ENCODE measurements at places on chromosomes 3 and 15.

- DNase-seq = no peak
These were observed 101.8 kb downstream of the NFKBIZ start for GRCh38 chr3:101950985-101951733.

DNA sequence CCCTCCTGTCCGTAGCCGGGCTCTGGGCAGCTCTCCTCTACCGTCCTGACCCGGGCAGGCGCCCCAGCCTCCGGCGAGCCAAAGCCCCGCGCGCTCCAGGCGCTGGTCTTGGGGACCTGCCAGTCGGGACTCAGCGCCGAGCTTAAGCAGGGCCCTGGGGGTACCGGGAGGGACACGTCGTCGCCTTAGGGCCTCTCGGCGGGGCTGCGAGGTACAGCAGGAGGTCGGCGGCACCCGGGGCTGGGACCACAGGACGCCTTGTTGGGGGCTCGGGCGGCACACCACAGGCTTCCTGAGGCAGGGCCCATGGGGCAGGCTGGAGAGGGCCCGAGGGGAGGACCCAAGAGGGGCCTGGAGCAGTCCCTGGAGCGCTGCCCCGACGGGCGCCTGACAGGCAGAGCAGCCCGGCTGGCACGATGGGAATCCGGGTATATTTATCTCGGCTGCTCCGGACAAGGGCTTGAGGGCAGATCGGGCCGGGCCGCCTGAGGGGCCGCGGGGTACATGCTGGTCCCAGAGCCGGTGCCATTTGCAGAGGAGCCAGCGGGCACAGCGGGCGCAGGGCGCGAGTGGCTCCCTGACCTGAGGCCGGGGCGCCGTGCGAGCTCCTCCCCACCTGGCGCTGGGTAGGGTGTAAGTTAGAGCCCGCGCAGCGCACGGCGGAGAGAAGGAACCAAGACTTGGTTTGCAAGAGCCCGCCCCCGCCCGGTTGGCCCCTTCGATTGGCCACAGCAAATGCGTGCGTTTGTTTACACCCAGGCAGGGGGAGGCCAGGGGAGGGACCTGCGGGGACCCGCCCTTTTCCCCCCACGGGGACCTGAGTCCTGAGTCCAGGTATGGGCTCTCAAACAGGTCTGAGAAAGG, 574 bp downstream of the SLC38A3 start:
- DNase-seq = no peak

- peak; percentile 54 for DNase-seq
These were observed 12.4 kb downstream of the CIB1 start for GRCh38 chr15:90221246-90221900.

GRCh38 chr3:112376992-112377391, 44.0 kb downstream of the CD200 start:
- no peak for DNase-seq

DNA sequence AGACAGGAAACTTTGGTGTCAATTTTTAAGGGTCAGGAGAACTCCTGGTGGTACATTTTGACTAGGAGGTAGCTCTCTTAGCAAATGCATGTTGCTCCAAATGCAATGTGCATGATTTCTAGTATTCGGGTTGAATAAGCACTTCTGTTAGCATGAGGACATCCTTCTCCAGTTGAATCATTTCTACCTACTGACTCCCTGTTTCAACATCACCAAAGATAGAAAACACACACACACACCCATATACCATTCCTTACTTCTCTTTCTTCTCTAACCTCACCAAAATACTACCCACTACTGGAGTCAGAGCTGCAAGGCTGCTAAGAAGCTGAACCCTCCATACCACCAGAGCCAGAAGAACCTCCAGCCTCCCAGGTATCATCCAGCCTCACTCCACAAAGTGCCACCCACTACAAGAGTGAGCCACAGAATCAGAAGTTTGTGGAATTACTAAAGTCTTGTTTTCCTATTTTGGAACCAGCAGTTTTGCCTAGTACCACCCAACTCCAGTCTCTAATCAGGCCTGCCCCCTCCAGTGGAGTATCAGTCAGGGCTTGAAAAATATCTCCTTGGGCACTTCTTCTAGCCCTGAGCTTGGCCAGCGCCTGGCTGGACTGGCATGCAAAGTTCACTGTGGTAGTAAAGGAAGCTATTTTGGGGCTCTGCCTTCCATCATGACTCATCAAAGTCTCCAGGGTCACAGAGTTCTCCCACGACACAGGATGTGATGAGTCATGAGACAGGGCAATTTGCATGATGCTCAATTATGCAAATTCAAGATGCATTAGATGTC, 110.3 kb downstream of the CYP19A1 start:
- no peak for DNase-seq

DNA sequence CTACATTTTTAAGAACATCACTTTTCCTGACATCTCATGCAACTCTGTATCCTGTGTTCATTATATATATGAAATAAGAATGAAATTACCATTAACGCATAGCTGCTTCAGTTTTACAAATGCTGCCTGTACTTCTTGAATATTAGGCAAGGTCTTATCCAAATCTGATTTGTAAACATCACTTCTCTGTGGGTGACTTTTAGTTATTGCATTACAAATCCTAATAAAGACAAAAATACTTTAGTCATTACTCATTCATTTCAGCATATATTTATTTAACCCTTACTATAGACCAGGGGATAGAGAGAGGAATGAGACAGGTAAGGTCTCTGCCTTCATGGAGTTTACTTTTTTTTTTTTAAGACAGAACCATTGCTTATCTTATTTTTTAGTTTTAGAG, 36.8 kb downstream of the MTMR10 start:
- no peak for DNase-seq

DNA sequence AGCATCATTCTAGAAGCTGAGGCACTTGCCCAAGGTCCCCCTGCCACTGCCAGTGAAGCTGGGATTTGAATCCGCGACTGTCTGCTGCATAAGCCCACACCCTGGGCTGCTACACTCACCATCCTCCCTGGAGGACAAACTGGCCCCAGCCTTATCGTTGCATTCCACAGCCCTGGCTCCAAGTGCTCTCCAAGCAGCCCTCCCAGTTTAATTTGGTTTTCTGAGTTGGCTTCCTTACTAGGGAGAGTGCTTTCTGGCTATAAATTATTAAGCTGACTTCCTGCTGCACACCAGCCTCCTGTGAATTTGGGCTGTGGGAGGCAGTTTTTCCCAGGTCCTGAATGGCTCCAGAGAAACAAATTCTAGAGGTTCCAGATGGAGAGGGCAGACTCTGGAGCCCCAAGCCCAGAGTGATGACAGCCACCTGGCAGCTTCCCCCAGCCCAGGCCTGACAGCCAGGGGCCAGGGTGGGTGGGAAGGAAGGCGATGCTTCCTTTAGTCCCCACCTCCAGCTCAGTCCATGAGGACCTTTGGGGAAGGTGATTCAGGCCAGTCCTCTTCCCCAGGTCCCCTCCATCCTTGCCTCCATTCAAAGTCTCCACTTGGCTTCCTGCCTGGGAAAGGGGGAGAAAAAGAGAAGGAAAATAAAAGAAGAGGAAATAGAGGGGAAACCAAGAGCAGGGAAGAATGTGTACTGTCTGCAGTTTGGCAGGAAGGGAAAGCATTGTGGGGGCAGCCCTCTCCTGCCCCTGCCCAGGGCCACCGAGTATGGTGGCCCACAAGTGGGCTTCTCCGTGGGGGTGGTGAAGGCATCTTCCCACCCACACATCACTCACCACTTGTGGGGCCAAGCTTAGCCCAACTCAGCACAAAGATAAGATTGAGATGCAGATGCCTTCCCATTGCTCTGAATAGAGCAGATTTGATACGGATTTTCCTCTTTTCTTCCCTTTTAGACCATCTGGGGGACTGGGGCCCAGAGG, 69.6 kb downstream of the SEMA5B start:
- no peak for DNase-seq

DNA sequence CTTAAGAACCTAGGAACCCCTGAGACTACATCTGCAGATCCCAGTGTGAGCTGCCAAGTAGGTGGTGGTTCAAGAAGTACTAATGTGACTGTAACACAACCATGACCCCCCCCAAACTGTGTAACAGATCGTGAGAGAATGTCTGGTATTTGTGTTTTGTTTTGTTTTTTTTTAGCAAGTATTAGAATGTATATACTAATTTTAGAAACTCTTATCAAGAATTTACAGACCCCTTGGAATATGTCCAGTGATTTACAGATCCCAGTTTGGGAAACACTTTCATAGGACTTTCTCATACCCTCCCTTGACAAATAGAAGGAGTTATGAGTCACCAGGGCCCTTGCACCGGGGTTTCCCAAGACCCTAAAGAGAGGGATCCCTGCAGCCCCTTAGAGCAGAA, 79.8 kb downstream of the SEMA5B start:
- DNase-seq = no peak

DNA sequence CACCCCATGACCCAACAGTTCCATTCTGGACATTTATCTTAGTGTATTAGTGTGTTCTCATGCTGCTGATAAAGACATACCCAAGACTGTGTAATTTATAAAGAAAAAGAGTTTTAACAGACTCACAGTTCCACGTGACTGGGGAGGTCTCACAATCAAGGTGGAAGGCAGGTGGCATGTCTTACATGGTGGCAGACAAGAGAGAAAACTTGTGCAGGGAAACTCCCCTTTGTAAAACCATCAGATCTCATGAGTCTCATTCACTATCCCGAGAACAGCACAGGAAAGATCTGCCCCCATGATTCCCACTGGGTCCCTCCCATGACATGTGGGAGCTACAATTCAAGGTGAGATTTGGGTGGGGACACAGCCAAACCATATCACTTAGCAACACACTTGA, 21.6 kb upstream of the GPD1L start:
- no peak for DNase-seq

GRCh38 chr3:133935843-133936769, 40.4 kb upstream of the RAB6B start:
- DNase-seq = no peak

- no peak for DNase-seq
These were observed 58.9 kb downstream of the TLE3 start for GRCh38 chr15:70038730-70039392.

- no peak for DNase-seq
These were observed 36.4 kb downstream of the LINS1 start for GRCh38 chr15:100565591-100565990.

GRCh38 chr3:112637700-112638099, 3.2 kb downstream of the CCDC80 start:
- no peak for DNase-seq

GRCh38 chr3:114122027-114122709, 56.7 kb downstream of the DRD3 start:
- DNase-seq = no peak

GRCh38 chr15:83200162-83200561, 7.5 kb downstream of the HDGFL3 start:
- DNase-seq = no peak

Measured in NCI-H1092 treated with DMSO at 0.1 percent for 48 hours (cell line).